ENCODE measurements at places on chromosomes 6 and 20. TPM values are rescaled to one million over a fixed set of nuclear protein-coding genes. Genes with fewer than 3 reads are reported as not detected.

DNA sequence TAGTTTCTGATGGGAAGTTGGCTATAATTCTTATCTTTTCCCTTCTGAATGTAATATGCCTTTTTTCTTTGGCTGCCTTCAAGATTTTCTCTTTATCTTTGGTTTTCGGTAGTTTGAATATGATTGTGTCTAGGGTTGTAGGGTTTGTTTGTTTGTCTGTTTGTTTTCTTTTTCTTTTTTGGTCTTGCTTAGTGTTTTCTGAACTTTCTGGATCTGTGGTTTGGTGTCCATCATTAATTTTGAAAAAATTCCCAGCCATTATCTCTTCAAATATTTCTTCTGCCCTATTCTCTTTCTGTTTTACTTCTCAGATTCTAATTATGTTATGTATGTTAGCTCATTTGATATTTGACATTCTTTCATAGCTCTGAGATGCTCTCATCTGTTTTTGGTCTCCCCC is 79.4 kb downstream of the CHMP4B start:
- no peak for DNase-seq

GRCh38 chr6:72321788-72322187 is 300.1 kb upstream of the KCNQ5 start:
- DNase-seq = no peak

- DNase-seq = peak; percentile 83
Measured at GRCh38 chr6:127297502-127298070, 30.9 kb downstream of the RNF146 start.

- DNase-seq = no peak
Measured at GRCh38 chr20:23222531-23223200, 127.9 kb upstream of the NXT1 start.

DNA sequence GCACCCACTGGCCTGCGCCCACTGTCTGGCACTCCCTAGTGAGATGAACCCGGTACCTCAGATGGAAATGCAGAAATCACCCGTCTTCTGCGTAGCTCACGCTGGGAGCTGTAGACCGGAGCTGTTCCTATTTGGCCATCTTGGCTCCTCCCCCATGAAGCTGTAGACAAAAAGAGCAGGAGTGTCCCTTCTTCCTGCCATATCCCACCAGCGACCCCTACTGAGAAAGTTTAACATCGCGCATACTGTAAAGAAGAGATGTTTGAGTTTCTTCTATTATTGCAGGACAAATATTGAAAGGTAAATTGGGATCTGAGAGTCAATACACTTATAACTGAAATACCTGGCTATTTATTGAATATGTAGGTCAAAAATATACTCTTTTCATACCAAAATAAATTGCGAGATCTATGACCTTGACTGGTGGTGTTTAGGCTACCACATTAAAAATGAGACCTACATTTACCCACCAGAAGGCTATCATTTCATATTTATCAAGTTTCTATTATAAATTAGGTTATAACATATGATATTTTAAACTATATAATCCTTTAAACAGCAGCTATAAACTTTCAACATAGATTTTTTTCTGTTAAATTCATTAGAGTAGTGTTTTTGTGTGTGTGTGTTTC is 586.3 kb downstream of the HTR1B start:
- DNase-seq = peak; percentile 90

DNA sequence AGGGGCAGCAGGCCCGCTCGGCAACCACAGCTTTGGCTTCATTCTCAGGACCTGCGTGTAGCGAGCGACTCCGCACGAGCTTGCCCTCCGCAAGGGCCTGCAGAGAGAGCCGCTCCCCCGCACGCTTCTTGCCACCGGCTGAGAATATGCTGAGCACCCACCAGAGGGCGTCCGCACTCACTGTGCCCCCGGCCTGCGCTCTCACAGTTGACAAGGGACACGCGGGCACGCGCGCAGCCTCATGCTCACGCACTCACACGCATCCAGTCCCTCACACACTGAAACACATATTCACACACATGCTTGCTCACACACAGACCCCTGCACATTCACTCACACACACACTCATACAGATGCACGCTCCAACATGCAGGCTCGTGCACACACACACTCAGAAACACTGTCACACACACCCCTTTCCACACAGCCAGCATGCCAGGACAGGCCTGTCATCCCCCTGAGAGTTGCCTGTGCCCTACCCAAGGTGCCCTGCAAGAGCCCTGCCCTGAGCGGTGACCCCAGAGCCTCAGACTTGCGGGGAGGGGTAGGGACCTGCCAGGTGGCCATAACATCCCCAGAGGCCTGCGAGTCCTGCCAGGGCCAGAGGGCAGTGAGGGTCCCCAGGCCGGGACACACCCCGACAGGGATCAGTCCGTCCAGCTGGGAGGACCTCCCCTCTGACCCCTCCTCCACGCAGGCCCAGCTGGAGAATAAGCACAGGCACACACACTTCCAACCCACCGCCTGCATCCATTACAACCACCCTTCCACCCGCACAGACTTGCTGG is 174.1 kb downstream of the BMP7 start:
- peak; percentile 91 for DNase-seq

DNA sequence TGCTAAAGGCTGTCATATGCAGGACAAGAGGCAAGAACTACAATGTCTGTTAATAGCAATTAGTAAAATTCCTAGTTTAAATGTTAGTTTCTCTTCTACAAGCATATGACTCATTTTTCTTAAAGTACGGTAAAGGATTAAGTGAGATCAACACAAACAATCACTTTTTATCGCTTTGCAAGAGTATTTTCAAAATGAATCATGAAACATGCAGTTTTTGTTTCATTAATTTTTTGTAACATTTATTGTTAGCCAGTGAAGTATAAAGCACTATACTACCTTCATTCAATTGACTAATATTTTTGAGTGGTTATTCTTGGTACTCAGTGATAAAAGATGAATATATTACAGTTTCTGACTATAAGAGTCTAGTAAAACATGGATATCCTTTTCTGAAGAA is 138.6 kb downstream of the AHI1 start:
- no peak for DNase-seq

DNA sequence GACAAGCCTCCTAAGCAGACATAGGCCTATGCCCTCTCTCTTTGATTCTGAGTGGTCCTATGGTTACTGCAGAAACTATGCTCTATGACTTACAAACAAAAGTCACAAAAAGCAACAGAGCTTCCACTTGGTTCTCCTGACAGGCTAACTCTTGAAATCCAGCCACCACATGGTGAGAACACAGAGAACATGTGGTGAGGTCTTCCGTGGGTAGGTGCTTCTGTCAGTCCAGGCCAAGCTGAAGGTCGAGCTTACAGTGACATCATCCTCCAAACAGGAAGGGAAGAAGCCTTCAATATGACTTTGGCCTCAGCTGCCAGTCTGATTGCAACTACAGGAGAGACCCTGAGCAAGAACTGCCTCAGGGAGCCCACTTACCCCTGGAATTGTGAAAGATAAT is 265.5 kb downstream of the TBX18 start:
- no peak for DNase-seq

- no peak for DNase-seq
Measured at GRCh38 chr6:149170564-149171452, 146.7 kb upstream of the TAB2 start.

DNA sequence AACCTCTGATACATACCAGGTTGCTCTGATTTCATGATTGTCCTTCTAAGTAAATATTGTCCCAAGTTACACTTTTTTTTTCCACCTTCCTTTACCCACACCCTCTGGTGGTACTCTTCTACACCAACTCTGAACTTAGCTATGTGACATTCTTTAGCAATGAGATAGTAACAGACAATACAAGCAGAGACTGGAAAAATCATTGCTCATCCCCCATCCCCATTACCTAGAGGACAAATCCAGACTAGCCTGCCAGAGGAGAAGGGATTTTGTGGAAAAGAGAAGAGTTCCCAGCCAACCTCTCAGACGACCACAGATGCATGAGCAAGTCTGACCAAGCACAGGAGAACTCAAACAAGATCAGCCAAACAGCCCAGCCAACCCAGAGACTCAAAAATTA is 32.8 kb upstream of the TFAP2B start:
- DNase-seq = no peak

- peak; percentile 55 for DNase-seq
Measured at GRCh38 chr20:53281557-53282117, 309.5 kb downstream of the TSHZ2 start.

DNA sequence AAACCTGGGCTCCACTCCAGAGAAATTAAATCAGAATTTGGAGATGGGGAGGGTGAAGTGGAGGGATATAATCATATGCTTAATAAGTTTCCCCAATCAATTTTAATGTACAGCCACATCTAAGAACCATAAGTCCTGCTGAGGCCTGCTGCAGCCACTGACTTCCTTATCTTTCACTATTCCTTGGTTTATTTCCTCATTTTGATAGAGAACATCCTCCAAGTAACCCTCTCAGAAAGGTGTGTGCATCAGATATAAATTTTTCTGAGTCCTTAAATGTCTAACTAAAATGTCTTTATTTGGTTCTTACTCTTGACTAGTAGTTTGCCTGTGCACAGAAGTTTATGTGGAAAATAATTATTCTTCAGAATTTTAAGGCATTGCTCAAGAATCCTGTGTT is 23.7 kb upstream of the SIRT5 start:
- no peak for DNase-seq

GRCh38 chr6:128078276-128078675 is 177.4 kb upstream of the THEMIS start:
- DNase-seq = no peak

GRCh38 chr20:17854307-17854903 is 114.2 kb downstream of the SNX5 start:
- DNase-seq = peak; percentile 89

GRCh38 chr6:139448051-139448649 is 73.7 kb upstream of the CITED2 start:
- DNase-seq = no peak

- no peak for DNase-seq
Measured at GRCh38 chr20:2195614-2196013, 94.0 kb downstream of the STK35 start.

The KCNG1 gene
- total RNA-seq = 84.4 TPM

The FERMT1 gene
- 3.5 TPM for total RNA-seq

The ID4 gene
- 39.3 TPM for total RNA-seq
